ENCODE measurements at places on chromosomes 1 and 21. TPM values are rescaled to one million over a fixed set of nuclear protein-coding genes. Genes with fewer than 3 reads are reported as not detected.

DNA sequence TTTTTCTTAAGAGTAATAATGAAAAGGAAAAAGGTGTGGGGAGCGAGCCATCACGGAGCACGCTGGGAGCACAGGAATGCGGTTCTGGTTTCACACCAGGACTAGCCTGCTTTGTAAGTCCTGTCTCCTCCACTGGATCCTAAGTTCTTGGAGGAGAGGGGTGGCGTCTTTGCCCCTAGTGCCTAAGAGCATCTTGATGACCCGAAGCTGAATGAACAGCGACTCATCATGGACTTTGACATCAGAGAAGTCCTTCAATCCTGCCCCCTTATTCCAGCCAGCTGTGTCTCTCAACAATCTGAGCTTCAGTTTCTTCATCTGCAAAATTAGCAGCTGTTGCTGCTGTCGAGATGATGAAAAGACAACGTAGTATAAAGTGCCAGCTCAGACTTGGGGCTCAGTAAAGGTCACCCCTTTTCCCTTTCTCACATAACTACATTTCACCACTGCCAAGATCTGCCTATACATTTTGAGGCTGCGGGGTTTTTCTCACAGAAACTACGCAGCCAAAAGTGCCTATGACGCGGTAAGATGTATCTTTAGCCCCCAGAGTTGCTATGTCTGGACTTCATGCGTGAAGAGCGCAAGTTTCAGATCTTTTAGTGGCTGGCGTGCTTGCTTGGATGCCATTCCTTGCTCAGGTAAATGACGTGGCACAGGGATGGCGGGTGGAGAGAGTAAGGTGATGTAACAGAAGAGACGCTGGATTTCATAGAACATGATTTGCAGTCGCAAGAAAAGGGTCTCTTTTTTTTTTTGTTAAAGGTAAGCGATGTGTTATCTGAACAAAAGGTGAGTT, 4.9 kb upstream of the PRDM2 start:
- H3K4me3 ChIP-seq: no peak overlapping the region
- H3K27ac ChIP-seq: no peak overlapping the region
- H3K36me3 ChIP-seq: no peaks in the 10 kb centered on the region
- no peak for DNase-seq
- no peaks in the 10 kb centered on the region for H3K4me1 ChIP-seq

GRCh38 chr1:32771561-32772280, 45.4 kb downstream of the YARS1 start:
- no peaks in the 10 kb centered on the region for H3K27me3 ChIP-seq
- H3K4me1 ChIP-seq: peaks cover 4% of the 10 kb centered on the region
- H3K27ac ChIP-seq: no peak overlapping the region
- H3K36me3 ChIP-seq: no peaks in the 10 kb centered on the region

DNA sequence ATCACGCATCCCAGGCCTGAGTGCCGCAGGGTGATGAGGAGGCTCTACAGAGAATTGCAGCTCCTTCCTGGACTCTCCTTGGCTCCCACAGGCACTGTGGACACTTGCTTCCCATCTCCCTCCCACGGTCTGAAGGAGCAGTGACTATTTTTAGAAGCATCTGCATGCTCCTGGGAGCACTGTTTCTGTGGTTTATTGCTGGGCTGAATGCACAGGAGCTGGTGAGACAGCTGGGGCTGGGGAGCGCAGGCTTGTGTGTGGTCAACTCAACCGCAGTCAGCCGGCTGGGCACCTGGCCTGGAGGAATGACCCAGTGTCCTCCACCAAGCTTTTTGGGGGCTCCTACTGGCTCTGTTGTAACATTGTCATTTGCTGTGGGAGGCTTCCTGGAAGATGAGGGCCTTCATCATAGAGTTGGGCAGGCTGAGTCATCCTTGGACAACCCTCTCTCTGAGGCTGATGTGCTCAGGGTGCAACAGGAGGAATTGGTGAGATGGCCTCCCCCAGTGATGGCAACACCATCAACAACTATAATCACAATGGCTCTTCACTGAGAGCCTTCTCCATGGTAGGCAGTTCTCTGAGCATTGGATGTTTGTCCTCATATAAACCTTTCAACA, 1.7 kb downstream of the NFASC start:
- no peak for DNase-seq
- no peak overlapping the region for H3K4me3 ChIP-seq
- peaks cover 8% of the 10 kb centered on the region for H3K4me1 ChIP-seq

DNA sequence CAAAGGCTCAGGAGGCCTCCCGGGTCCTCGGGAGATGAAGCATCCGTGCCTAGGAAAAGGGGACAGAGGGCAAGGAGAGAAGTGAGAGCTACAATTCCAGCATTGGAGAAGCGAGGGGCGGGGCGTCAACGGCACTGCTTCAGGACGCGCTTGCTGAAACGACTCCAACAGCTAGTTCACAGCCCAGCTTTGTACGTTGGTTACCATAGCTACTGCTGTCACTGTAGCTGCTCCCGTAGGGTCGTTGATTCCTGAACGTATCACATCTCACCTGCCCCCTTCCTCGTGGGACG, 63.1 kb downstream of the TOR1AIP2 start:
- H3K36me3 ChIP-seq: no peaks in the 10 kb centered on the region
- peaks cover 53% of the 10 kb centered on the region for H3K4me1 ChIP-seq
- no peak for DNase-seq
- H3K4me3 ChIP-seq: peak overlapping the region; percentile 33
- no peak overlapping the region for H3K27ac ChIP-seq

- no peak overlapping the region for H3K27ac ChIP-seq
- no peaks in the 10 kb centered on the region for H3K27me3 ChIP-seq
- H3K36me3 ChIP-seq: no peaks in the 10 kb centered on the region
Observed at GRCh38 chr21:42080788-42081083, 9.6 kb downstream of the UMODL1 start.

- H3K27me3 ChIP-seq: no peaks in the 10 kb centered on the region
- DNase-seq: no peak
- H3K27ac ChIP-seq: no peak overlapping the region
- no peak overlapping the region for H3K4me3 ChIP-seq
Observed at GRCh38 chr1:60277269-60277668, 203.7 kb upstream of the C1orf87 start.

DNA sequence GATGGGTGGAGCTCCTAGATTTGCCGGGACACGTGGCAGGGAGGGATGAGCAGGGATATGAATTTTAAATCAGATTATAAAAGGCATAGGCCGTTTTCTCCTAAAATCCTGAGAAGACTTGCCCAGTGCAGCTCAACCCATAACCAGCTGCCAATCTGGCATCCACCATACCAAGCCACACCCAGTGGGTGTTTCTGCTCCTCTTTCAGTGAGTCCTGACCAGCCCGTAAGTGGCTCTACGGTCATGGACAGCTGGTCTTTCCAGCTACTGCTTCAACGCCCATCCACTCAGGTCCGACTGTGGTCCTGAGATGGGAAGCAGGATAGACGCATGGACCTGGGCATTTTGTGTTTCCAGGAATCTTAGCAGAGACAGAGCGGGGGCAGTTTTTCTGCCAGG, 107.2 kb downstream of the LAMC2 start:
- no peaks in the 10 kb centered on the region for H3K4me1 ChIP-seq
- no peak overlapping the region for H3K27ac ChIP-seq
- no peaks in the 10 kb centered on the region for H3K36me3 ChIP-seq
- H3K27me3 ChIP-seq: no peaks in the 10 kb centered on the region
- no peak for DNase-seq

DNA sequence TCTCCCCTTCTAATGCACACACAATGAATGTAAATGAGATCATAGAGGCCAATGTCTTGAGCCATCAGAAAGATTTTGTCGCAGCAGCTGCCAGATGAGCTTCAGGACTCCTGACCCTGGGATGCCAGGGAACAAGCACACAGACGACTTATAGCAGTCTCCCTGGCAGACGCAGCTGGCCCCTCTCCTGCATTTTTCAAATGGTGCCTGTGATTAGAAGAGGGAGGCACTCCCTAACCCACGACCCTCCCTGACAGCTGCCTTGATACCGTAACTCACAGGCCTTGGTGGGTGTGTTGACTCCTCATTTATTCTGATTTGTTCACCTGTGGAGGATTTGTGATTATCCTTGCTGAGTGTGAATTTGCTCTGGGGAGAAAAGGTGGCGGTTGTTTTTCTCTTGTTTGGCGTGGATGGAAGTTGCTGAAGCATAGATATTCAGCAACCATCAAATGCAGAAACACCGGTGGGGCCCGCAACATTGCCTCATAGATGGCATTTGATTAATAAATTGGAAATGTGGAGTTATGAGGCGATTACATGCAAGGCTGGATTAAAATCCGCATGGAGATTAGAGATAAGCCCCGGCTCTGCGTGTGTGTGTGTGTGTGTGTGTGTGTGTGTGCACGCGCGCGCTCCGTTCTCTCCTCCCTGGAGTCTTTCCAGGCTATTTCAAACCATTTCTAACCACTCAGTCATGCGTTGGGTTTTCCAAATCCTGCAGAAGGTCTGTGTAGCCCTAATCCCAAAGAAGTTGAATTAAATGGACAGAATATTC, 2.1 kb upstream of the RD3 start:
- no peak overlapping the region for H3K4me3 ChIP-seq
- no peaks in the 10 kb centered on the region for H3K36me3 ChIP-seq
- no peaks in the 10 kb centered on the region for H3K27me3 ChIP-seq
- no peak overlapping the region for H3K27ac ChIP-seq
- no peaks in the 10 kb centered on the region for H3K4me1 ChIP-seq

GRCh38 chr1:207606362-207606755, 38.6 kb upstream of the CR1L start:
- H3K27ac ChIP-seq: no peak overlapping the region
- no peaks in the 10 kb centered on the region for H3K4me1 ChIP-seq
- no peak for DNase-seq
- H3K4me3 ChIP-seq: no peak overlapping the region
- no peaks in the 10 kb centered on the region for H3K27me3 ChIP-seq
- H3K36me3 ChIP-seq: no peaks in the 10 kb centered on the region

DNA sequence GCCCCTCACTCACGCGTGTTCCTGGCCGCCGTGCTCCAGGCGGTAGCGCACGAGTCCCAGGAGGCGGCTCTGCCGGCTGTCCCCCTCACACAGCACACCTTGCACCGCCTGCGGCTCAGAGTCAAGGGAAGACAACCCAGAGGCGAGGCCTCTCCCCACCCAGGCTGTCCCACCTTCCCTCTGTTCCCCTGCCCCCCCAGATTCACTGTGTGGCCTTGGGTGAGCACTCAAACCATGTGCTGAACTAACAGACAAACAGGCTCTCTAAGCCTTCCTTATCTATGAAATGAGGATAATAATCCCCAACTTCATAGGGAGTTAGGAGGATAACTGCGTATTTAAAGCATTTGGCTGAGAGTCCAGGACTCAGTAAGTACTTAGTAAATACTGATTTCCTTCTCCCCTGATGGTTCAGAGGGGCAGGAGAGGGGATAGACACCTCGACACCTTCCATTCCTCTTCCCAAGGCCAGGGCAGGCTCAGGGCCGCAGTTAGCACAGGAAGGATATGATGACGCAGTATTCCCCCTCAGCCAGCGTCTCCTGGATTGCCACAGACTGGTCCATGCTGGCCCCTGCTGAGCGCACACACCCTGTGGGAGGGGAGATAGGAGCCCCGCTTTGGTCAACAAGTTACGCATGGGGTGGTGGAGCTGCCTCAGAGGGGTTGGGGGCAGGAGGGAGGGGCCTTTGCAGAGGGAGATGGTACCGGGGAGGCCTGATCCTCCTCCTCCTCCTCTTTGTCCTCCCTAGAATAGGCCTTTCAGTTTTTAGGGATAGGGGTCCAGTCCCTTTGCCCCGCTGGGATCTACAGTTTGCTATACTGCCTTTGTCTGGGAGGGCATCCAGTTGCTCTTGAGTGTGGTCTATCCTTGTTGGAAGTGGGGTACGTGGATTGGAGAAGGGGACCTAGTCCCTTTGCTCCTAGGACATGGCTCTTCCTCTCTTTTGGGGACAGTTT, 830 bp downstream of the INPP5B start:
- no peaks in the 10 kb centered on the region for H3K36me3 ChIP-seq
- no peaks in the 10 kb centered on the region for H3K27me3 ChIP-seq
- peaks cover 26% of the 10 kb centered on the region for H3K4me1 ChIP-seq
- H3K27ac ChIP-seq: peak overlapping the region; percentile 79
- H3K4me3 ChIP-seq: peak overlapping the region; percentile 96
- peak; percentile 43 for DNase-seq

DNA sequence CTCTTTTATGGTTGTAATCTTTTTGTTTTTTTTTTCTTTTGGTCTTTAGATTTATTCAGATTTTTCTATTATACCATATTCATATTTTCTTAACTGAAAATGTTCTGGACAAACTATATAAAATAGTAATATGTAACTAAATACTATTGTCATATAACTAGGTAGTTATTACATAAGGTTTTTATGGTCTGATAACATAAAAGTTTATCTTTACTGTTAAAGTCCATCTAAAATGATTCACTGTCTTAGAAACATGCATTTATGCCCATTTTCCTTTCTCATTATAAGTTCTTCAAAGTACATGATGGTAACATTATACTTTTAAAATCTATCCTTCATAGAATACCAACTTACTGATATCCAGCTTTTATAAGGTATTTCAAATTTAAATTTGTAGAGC, 29.1 kb downstream of the IARS2 start:
- no peak for DNase-seq
- H3K36me3 ChIP-seq: peaks cover 29% of the 10 kb centered on the region
- no peak overlapping the region for H3K4me3 ChIP-seq

- peaks cover 19% of the 10 kb centered on the region for H3K4me1 ChIP-seq
- no peak overlapping the region for H3K4me3 ChIP-seq
- peaks cover 11% of the 10 kb centered on the region for H3K27me3 ChIP-seq
- peak; percentile 72 for DNase-seq
Observed at GRCh38 chr1:227885648-227886502, 61.9 kb downstream of the WNT9A start.

The F5 gene
- total RNA-seq: 0.42 TPM

The MNDA gene
- 5.7 TPM for total RNA-seq

The FLG gene
- total RNA-seq: not detected

All from tibial nerve (tissue), 4 donors.